ENCODE measurements at places on chromosomes 3 and 15.

- peak; percentile 69 for DNase-seq
Measured at GRCh38 chr15:68875377-68876116, 54.8 kb upstream of the SPESP1 start.

DNA sequence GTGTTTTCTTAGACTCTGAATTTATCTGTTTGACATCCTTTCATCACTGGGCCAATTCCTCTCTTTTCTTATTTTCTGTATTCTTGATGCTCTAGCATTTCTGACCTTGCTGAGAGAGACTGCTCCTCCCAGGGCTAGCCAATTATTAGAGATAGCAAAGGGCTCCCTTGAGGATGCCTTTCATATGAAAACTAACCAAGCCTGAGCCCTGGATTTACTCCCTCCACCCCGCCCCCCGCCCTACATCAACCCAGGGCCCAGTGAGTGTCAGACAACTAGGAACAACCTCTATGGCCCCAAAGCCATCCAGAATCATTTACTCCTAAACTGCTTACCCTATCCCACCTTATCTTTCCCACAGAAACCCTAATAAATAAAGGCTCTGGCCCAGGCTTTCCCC, 69.7 kb upstream of the LARS2 start:
- no peak for DNase-seq

- no peak for DNase-seq
Measured at GRCh38 chr15:33433821-33434220, 123.1 kb downstream of the RYR3 start.

DNA sequence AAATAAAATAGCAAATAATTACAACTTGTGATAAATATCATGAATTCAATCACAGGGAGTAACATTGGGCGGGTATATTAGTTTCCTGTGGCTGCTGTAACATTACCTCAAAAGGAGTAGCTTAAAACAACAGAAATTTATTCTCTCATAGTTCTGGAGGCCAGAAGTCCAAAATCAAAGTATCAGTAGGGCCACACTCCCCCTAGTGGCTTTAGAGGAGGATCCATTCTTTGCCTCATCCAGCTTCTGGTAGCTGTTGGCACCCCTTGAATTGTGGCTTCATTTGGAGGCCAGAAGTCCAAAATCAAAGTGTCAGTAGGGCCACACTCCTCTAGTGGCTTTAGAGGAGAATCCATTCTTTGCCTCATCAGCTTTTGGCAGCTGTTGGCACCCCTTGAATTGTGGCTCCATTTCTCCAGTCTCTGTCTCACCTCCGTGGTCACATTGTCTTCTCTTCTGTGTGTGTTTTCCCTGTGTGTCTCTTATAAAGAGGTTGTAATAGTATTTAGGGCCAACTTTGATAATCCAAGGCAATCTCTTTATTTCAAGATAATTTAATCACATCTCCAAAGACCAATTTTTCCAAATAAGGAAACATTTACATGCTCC, 3.1 kb upstream of the CFAP20DC start:
- DNase-seq, result no peak

GRCh38 chr3:190169877-190170276, 49.2 kb upstream of the P3H2 start:
- no peak for DNase-seq

DNA sequence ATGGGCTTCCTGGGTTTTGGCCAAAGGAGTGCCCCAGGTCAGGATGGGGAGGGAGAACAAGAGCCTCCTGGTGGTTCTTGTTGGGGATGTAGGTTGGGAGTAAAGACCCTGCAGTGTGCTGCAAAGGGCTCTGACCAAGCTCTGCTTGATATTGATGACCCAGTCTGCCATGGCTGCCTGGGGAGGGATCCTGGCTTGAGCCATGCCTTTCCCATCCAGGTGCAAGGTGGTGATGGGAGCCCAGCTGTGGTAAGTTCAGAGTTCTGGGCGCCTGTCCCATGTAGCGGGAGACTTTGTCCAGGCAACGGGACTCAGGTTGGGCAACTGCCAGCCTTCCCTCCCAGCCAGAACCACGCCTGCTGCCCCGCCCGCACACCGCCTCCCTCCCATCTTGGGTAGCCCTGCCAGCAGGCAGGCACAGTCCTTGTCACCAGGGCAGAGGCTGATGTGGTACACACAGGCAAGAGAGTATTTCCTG, 2.6 kb downstream of the GNAI2 start:
- DNase-seq, result no peak

- no peak for DNase-seq
Measured at GRCh38 chr3:184791171-184791570, 20.8 kb upstream of the VPS8 start.

GRCh38 chr3:186642014-186642413, 1.8 kb downstream of the FETUB start:
- DNase-seq, result no peak

GRCh38 chr15:58934521-58934920, 1.0 kb upstream of the SLTM start:
- DNase-seq, result no peak

DNA sequence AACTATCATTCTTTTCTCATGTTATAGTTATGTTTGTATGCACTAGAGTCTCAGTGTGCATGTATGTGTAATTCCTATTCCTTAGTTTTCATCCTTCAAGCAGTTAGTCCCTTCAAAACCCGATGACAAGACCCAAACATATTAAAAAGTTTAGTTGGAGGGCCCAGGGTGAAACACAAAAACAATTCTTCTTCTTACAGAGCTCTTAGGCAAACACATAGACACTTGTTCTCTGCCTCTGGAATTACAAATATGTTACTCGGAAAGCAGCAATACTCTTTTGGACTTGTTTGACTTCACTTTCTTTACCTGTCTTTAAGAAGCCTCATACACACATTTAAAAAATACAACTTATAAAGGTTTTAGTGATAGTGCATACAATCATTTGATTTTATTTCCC, 763 bp upstream of the CNTN6 start:
- no peak for DNase-seq

DNA sequence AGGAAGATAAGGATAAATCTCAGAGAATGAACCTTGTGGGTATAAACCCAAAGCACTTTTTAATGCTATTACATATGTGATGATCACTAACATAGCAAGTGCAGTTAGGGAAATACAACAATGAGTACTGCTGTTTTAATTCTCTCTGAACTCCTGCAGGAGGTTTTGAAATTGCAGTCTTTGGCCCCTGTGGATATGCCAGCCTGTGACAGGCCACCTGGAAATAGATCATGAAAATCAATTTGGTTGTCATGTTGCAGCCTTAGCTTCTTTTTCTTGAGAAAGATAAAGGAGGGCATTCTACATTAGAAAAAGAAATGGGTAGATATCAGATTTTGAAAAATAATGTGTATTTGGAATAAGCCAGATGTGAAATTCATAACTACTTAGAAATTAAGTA, 103.6 kb downstream of the RSRC1 start:
- no peak for DNase-seq

DNA sequence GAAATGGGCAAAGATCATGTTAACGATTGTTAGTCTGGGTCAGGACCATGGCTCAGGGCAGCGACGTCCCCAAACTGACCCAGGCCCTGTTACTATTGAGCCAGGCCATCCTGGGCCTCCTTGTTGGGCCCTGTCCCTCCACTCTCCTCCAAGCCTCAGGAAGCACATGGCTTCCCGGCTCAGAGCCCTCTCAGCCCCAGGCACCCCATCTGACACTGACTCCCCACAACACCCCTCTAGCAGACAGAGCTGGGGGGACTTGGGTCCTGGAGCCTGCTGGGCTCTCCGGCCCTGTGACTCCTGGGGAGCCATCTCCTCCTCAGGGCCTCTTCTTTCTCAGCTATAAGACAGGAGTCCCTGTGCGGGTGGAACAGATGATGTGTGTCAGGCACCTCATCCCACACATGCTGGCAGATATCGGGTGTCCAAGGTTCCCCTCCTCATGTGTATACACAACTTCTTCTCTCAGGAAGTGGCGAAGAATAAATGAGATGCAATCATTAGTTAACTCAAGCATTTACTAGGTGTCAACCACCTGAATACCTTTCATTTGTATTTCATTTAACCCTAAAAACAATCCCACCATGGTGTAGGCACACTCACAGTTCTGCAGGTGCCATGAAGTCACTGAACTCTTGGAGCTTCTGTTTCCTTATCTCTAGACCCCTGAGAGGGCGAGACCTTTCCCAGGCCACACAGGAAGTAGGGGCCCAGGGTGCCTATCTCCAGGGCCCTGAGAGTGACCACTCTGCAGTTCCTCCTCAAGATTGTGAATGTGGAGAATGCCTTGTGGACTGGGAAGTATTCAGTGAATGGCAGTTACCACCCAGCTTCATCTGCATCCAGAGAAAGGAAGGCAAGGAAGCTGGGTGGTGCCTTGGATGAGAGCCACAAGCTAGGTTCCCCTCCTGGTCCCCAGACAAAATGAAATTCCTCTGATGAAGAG, 282.5 kb upstream of the TLE3 start:
- DNase-seq, result no peak

DNA sequence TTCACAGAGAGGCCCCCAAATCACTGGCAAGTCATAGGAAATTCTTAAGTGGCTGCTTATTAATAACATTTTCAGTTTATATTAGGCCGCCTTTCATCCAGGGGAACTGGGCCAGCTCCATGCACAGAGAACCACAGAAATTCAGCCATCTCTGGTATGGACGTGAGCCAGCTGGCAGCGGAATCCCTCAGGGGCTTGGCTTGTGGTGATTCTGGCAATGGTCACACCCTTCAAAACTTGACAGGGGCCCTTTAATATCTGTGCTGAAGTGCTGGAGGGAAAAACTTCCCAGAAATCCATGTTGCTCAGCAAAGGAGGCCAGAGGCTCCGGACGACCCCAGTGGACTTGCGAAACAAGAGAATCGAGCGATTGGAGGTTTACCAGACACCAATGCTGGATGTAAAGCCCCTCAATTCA, 11.3 kb downstream of the PRICKLE2 start:
- no peak for DNase-seq

- no peak for DNase-seq
Measured at GRCh38 chr3:188742755-188743550, 428.8 kb upstream of the TPRG1 start.

- no peak for DNase-seq
Measured at GRCh38 chr3:43734685-43735084, 43.9 kb downstream of the ABHD5 start.

GRCh38 chr15:90594301-90594738, 64.6 kb downstream of the CRTC3 start:
- no peak for DNase-seq

DNA sequence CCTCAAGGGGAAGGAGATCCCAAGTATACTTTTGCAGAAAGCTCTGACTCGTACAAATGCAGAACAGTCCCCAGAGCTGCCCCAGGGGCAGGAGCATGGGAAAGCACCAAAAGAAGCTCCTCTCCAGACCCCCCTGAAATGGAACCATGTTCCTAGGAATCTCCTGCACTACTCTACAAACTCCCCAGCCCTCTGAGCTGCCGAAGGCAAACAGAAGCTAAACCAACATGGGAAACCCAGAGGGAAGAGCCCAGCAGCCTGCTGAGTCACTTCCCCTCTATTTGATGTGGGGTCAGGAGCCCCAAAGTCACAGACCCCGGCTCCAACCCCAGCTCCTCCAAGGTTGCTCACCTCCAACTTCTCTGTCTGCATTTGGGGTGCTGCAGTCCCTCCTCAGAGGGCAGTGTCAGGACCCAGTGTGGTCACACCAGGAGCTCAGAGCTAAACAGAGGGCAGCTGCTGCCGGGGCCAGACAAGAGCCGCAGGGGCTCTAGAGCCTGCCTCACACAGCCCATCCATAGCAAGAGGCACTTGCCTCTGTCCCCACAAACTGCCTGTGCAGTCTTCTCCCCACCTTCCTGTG, 3.8 kb upstream of the PLXNA1 start:
- DNase-seq, result no peak

GRCh38 chr15:89441295-89441812, 55.0 kb downstream of the RHCG start:
- no peak for DNase-seq

DNA sequence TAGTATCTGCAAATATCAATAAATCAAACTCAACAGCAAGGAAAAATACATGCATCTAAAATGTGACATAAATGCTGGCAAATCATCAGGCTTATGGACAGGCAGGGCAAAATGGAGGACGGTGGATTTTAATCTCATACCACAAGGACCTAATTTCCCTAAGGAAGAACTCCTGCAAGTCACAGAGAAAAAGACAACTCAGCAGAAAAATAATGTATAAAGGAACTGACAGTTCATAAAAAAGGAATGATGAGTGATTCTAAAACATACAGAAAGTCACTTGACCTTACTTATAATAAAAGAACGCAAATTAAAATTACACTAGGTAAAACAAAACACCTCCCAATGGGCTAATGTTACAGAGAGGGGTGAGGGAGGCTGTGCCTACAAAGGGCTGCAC, 17.2 kb downstream of the TUBGCP5 start:
- no peak for DNase-seq

DNA sequence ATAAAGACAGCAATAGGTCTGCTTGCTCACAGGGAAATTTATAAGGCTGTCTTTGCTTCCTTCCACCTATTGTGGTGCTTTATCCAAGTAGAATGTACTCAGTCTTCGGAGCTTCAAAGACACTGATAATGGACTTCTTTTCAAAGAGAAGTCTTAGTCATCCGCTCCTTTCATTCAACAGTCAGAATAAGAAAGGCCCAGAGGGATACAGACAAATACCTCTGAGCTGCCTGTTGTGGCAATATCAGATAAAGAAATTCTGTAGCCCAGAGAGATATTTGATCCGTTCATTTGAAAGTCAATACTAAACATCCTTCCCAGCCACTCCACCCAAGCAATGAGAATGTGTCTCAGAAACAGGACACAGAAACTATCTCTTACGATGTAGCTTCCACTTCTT, 110.0 kb downstream of the FHIT start:
- no peak for DNase-seq

DNA sequence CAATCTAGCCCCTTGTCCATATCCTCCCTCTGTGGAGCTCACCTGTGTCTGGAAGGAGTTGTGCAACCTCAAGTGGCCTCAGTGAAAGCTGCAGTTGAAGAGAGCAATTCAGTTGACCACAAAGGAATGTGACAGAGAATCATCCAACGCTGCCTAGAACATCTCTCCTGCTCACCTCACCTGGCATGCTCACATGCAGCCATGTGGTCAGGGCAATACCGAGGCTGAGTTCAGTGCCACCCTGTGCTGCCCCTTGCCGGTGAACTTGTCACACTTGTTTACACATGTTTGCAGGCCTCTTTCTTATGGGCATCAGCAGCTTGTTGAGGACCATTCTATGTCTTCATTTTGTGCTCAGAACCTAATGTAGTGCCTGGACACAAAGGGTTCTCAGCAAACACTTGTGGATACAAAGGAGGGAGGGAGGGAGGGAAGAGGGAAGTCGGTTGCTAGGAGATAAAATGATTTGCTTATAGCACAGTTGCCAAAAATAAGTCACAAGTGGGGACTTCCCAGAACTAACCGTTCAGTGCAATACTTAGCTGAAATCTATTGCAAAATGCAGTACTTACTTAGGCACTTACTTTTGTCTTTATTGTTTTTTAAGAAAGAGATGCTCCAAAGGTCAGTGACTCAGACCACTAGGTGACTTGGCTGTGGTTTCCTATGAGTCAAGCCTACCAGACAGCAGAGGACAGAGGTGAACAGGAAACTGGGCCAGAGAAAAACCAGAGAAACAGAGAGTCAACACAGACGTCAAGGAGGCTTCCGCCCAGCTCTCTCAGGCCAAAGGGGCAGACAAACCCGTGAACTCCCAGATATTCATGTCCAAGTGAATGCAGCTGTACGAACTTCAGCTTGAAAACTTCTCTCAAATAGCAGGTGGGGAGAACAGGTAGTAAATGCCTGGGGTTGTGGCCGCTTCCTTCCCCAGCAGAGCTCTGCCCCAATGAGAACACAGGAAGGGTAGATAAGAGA, 227.8 kb upstream of the CTNNB1 start:
- DNase-seq, result no peak

Measured in NCI-H1930 (cell line).